Prostate gland (tissue), 2 donors: ENCODE measurements at places on chromosomes 6 and 20.

- DNase-seq, result no peak
These were observed 312.6 kb downstream of the CLIC5 start for GRCh38 chr6:45702849-45703739.

DNA sequence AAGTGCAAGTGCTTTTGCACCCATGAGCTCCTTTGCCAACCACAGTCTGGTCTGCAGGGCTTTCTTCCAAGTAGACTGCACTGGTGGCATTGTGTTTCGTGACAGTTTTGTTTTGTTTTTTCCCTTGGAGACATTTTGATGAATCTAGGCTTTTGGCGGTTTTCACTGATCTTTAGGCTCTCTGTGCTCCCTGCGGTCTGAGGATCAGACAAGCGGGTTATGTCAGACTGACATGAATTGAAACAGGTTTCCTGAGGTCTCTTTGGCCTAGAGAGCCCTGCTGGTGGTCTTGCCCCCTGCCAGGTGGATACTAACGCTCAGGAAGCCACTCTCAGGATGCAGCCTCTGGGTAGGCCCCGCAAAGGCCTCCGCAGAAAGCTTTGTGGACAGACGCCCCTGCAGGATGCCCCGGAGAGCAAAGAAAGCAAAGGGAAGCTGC is 555.4 kb upstream of the AGPAT4 start:
- no peak for DNase-seq

GRCh38 chr6:83847179-83847578 is 6.0 kb upstream of the RIPPLY2 start:
- DNase-seq, result no peak

GRCh38 chr6:170130201-170130621 is 160.7 kb downstream of the DLL1 start:
- DNase-seq, result no peak

- no peak for DNase-seq
These were observed 557.8 kb downstream of the HACE1 start for GRCh38 chr6:104301951-104302350.

GRCh38 chr6:133609415-133610226 is 279.3 kb upstream of the TCF21 start:
- no peak for DNase-seq

- no peak for DNase-seq
These were observed 65.8 kb downstream of the ADTRP start for GRCh38 chr6:11712760-11713159.

- DNase-seq, result no peak
These were observed 616.5 kb upstream of the CITED2 start for GRCh38 chr6:139990856-139991465.

DNA sequence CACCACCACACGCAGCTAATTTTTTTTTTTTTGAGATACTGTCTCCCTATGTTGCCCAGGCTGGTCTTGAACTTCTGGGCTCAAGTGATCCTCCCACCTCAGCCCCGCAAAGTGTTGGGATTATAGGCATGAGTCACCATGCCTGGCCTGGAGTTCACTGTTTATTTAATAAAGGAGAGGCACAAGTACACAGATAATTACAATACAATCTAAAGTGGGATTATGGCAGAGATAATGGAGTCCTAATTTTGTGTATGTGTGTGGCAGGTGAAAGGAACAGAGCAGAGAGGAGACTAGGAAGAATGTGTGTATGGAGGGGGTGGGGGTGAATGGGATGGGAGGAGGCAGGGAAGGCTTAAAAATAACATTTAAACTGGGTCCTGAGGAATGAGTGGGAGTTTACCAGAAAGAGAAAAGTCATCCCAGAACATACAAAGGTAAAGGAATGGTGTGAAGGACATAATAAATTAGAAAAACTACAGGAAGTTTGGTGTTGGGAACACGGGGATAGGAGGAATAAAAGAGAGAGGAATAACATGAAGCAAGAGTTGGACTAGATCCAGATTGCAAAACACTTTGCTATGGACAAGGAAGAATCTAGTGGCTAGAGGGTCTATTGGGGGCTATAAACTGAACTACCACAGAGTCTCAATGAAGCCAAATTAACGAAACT is 4.4 kb downstream of the NCOA5 start:
- DNase-seq, result no peak

- peak; percentile 81 for DNase-seq
These were observed 37.5 kb upstream of the IER3 start for GRCh38 chr6:30781743-30782424.

- DNase-seq, result no peak
These were observed 44.7 kb upstream of the THEMIS start for GRCh38 chr6:127945434-127946097.

- DNase-seq, result no peak
These were observed 4.1 kb downstream of the BPI start for GRCh38 chr20:38308047-38308438.

GRCh38 chr20:54914995-54915394 is 439.6 kb downstream of the DOK5 start:
- no peak for DNase-seq

DNA sequence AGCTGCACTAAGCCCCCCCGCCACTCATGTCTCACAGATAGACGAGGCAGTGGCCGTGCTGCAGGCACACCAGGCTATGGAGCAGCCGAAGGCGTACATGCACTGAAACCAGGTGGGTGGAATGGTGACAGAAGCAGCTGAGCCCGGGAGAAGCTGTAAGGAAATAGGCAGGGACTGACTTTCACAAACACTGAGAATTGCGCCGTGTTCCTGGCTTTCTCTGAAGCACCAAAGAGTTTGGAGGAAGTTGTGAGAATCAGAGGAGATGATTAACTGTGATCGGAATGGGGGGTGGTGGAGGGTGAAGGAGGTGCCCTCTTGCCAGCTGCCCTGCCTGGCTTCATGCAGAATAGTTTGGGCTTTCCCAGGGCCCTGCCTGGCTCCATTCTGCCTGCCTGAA is 21.6 kb downstream of the TOMM34 start:
- DNase-seq, result no peak

DNA sequence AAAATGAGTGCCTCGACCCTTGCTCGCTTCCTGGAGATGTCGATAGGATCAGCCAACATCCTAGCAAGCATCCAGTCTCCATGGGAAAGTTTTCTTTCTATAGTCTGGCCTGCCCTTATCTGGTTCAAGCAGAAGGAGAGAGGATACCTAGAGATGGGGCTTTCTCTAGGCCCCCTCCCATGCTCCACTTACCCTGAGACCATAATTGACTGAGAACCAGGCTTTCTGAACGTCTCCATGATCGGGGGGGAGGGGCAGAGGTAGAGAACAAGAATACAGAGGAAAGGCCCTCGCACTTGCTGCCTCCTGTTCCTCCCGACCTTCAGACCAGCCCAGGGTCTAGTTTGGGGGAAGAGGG is 31.6 kb upstream of the EPB41L1 start:
- no peak for DNase-seq

DNA sequence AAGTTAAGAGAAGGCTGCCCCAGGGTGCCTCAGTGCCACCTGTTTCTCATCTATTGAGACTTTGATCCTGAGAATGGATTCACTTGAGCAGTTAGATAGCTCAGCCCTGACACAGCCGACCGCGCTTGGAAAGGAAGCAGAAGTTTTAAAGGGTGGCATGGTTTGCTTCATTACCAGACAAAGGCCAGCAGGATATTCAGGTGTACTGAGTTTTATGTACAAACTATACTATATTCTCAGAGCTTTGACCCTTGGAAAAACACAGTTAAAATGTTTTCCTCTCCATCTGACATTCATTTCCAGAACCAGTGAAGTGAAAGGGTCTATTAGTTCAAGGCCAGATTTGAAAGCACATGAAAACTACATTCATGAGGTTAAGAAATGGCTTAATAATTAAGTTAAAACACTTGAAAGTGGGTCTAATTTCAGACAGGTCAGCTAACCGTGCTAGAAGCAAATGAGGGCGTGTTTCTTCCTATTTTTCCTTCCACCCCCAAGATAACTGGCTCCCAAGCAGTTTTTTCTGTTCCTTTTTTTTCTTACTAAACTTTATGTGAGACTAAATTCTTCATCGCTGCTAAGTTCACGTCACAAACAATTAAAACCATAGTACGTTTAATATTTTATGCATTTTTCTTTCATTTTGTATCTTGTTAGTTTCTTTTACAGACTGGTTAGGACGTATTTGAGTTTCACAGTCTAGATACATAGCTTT is 385.3 kb upstream of the SOX4 start:
- no peak for DNase-seq

GRCh38 chr6:108452711-108453195 is 108.0 kb upstream of the FOXO3 start:
- DNase-seq, result no peak

DNA sequence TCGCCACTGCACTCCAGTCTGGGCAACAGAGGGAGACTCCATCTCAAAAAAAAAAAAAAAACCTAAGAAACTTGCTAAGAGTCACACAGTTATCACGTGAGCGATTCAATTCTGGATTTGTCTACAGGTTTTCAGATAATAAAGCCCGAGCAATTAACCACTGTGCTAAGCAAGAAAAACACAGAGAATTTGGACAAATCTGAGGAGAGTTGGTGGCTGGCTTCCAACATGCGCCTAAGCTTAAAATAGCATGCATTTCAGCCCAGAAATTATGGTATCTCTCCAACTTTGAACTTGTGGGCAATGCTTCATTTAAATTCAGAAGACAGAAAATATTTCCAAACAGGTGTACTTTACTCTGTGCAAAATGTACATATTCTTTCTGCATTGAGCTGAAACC is 232.9 kb downstream of the TSHZ2 start:
- DNase-seq, result no peak

DNA sequence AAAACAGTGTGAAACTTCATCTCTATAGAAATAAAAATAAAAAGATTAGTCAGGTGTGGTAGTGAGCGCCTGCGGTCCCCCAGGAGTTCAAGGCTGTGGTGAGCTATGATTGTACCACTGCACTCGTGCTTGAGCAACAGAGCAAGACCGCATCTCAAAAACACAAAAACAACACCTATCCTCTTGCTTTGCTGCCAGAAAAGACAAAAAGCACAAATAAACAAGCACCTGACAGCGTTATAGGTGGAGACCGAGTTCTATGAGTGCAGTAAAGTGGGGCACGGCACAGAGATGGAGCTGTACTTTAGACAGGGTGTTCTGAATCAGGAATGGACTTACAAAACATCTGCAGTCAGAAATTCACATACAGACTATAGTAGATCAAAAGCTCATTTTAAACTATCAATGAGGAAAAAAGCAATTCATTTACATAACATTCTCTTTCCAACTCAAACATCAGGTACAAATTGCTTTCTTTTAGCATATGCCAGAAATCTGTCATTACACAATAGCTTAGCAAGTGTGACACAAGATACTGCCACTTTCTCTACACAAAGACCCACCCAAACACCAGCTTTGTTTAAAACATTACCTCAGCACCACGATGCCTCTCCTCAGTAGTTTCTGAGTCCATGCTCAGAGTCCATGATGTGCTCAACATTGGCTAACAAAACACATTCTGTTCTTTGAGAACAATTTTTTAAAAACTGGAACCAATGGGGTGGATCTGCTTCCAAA is 10.1 kb downstream of the EZR start:
- no peak for DNase-seq

GRCh38 chr6:28090917-28091586 is 10.7 kb downstream of the ZNF165 start:
- DNase-seq, result no peak

- DNase-seq, result no peak
These were observed 159.3 kb downstream of the CD83 start for GRCh38 chr6:14276667-14277404.

GRCh38 chr20:63179687-63180568 is 36.0 kb downstream of the YTHDF1 start:
- DNase-seq, result no peak

GRCh38 chr6:160082627-160083026 is 39.0 kb upstream of the SLC22A1 start:
- DNase-seq, result no peak

DNA sequence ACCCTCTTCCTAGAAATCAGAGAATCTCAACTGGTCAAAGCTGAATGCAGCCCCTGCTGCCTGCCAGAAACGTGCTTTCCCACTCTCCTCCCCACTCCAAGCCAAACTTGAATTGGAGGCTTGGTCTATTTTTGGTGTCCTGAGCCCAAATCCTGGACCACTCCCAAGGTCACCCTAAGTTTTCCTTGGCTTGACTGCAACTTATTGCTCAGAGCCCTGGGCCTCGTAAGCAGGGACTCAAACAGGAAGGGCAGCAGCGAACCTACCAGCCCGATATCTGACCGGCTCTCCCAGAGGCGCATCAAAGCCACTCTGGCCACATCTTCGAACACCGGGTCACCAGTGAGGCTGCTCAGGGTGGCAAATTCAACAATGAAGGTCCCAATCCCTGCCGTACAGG is 12.7 kb downstream of the EDEM2 start:
- DNase-seq, result no peak

- no peak for DNase-seq
These were observed 21.7 kb downstream of the VPS52 start for GRCh38 chr6:33249732-33250630.
